ENCODE measurements at places on chromosomes 1 and 21. TPM values are rescaled to one million over a fixed set of nuclear protein-coding genes. Genes with fewer than 3 reads are reported as not detected.

The FCRL1 gene
- total RNA-seq: not detected

The EVI5 gene
- 56.7 TPM for total RNA-seq

The KRTAP11-1 gene
- total RNA-seq: not detected

GRCh38 chr1:203557390-203557789, 63.4 kb downstream of the OPTC start:
- DNase-seq: no peak

DNA sequence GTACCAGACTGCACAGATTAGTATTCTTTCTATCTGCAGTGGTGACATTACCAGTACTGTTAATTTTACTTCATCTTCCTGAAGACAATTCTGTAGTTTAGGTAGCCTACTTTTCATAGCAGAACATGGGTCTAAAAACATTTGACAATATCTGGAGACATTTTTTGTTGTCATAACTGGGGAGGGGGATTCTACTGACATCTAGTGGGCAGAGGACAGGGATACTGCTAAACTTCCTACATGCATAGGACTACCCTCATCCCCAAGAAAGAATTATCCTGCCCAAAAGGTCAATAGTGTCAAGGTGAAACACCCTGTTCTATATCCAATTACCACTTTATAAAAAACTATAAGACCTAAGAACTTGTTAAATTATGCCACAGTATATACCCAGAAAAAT, 3.4 kb upstream of the ARHGAP29 start:
- no peak for DNase-seq

The CENPF gene
- total RNA-seq: 17.9 TPM

The HHIPL2 gene
- total RNA-seq: 0.82 TPM

GRCh38 chr1:15260418-15261154, 13.6 kb downstream of the FHAD1 start:
- DNase-seq: no peak

The IL19 gene
- not detected for total RNA-seq
